Activated T-cell treated with anti-CD3 and anti-CD28 coated beads for 48 hours (primary cell): ENCODE measurements at places on chromosomes 5 and 9.
A peak's percentile ranks its signal among the peaks of the same experiment; 100 is the strongest.

DNA sequence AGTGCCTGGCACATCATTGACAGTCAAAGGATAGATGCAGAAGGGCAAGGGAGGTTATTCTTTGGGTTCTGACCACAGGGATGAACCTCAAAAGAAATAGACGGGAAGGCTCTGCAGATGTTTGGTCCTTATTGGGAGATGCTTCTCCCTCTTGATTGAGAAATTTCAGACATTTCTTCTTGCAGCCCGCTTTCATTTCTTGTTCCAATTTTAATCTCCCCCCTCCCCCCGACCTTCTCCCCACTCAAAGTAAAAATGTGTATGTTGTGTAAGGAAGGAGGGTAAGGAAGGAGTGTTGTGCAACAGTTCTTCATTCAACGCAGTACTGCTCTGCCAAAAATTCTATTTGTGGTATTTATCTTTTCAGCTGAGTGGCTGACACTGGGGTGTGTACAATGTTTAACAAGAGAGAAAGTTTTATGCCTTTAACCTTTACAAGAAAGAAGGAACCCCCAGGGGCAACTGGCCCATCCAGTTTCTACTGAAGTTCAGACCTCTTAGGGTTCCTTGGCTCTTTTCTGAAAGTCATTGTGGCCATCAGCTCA, 46.3 kb upstream of the TNFSF15 start:
- no peak for DNase-seq

GRCh38 chr5:136143763-136144162, 11.1 kb downstream of the SMAD5 start:
- no peak for DNase-seq

DNA sequence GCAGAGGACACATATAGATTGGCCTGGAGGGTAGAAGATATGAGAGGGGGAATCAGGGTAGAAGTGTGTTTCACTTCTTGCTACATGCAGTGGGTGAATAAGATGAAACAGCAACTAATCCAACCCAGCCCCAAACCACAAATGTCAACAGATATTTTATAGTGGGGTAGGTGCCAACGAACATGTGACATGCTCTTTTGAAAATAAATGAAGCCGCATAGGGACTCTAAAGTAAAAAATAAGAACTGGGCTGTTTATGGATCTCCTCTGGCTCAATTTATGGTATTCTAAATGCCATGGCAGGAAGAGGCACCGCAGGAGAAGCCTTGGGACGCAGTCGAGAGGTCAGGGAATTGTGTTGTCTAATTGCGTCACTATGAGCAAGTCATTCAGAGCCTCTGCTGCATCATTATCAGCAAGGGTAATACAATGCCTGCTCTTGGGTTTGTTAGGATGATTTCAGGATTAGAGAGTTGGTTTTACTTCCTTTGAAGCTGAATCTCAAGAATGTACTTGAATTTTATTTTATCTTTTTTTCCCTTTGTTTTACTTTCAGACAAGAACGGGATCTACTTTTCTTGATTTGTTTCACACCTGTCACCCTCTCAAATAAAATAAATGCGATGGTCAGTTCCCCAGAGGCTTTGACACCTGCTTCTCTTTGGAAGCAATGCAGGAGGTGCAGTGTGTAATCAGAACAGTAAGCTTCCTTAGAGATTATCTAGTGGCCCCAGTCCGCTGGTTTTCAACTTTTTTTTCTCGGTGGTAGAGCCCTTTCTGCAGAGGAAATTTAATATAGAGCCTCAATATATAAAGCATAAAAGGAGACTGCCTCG, 375.6 kb upstream of the CLINT1 start:
- no peak for DNase-seq

DNA sequence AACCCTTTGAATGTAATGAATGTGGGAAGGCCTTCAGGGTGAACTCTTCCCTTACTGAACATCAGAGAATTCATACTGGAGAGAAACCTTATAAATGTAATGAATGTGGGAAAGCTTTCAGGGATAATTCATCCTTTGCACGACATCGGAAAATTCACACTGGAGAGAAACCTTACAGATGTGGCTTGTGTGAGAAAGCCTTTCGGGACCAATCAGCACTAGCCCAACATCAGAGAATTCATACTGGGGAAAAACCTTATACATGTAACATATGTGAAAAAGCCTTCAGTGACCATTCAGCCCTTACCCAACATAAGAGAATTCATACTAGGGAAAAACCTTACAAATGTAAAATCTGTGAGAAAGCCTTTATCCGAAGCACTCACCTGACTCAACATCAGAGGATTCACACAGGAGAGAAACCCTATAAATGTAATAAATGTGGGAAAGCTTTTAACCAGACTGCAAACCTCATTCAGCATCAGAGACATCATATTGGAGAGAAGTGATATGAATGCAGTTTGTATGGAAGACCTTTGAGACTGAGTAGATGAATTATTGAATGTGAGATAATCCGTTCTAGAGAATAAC, 24.6 kb downstream of the ZNF454 start:
- DNase-seq = no peak

- DNase-seq = no peak
These were observed 182.2 kb upstream of the TARS1 start for GRCh38 chr5:33258553-33258952.

- no peak for DNase-seq
These were observed at the start of gene ADGRD2 for GRCh38 chr9:124450241-124450924. Gene ADGRD2, plus strand, starts transcription at chr9:124450451. Its CDS starts 1,216 bp downstream, at chr9:124451667.

DNA sequence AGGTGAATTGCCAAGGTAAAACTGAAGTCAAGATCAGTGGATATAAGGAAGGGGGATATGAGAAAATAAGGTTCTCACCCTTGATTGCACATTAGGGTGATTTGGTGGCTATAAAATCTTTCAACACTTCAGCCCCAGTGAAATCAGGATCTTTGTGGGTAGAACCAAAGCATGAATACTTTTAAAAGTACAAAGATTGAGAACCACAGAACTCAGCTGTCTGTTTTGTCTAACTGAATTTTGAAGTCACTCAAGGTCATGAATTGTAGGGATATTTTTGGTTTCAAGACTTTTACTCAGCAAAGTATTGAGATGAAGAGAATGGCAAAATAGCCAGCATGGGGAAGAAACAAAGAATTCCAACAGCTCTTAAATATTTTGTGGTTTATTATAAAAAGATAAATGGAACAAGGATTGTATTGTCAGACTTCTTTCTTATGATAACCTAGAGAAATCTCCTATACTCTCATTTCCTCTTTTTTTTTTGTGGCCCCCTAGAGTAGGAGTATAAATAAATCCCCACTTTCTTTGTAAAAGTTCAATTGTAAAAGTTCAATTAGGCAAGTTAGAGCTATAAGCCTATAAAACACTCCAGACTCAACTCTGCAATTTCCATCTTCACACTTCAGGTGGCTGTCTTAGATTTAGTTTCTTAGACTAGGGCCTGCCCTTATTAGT, 272.9 kb downstream of the PDE4D start:
- DNase-seq = no peak

- DNase-seq = no peak
These were observed 32.4 kb downstream of the PCDHGC5 start for GRCh38 chr5:141521244-141521781.

DNA sequence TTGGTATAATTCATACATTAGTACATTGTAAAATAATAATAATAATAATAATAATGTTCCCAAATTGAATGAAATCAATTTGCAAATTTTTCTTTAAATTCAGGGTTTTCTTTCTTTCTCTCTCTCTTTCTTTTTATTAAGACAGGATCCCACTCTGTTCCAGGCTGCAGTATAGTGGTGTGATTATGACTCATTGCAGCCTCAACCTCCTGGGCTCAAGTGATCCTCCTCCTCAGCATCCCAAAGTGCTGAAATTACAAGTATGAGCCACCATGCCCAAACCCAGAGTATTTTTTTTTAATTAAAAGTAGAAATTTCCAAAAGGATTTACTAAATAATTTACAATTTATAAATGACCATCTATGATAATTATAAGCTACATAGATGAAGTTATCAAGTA, 117.7 kb downstream of the HOMER1 start:
- DNase-seq = no peak

DNA sequence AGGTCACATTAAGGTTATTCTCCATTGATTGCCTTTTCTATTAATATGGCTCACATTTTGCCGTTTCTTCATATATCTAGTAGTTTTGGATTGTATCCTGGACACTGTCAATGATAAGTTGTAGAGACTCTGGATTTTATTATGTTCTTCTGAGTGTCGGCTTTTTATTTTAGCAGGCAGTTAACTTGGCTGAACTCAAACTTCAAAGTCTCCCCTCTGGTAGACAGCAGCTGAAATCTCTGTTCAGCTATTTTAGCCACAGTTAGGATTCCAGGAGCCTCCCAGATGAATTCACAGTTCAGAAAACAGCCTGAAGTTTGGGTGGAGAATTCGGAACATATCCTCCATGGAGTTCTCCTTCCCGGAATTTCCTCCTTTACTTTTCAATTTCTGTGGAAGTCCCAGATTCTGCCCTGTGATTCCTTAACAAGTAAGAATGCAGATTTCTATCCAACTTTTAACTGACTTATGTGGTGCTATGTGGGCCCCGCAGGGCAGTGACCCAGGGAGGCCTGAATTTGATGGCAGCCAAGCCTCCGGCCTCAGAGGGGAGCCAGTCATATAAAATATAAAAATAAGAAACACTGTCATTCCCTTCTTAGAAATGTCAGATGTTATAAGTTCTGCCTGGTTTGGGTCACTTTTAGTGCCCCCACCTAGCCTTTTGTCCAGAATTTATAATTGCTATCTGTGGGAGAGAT, 39.3 kb upstream of the MVB12B start:
- DNase-seq = no peak

GRCh38 chr5:35773967-35774366, 82.7 kb upstream of the IL7R start:
- DNase-seq = no peak

- no peak for DNase-seq
These were observed 38.2 kb downstream of the SLC9A3 start for GRCh38 chr5:485946-486491.

GRCh38 chr5:128414469-128414868, 123.6 kb downstream of the FBN2 start:
- no peak for DNase-seq

GRCh38 chr5:60520451-60521227, 179.3 kb downstream of the DEPDC1B start:
- no peak for DNase-seq

- no peak for DNase-seq
These were observed 27.6 kb downstream of the LEAP2 start for GRCh38 chr5:132901036-132901435.

GRCh38 chr5:78907255-78907891, 77.7 kb downstream of the ARSB start:
- no peak for DNase-seq

GRCh38 chr5:93044859-93045666, 536.0 kb downstream of the NR2F1-AS1 start:
- DNase-seq = no peak

DNA sequence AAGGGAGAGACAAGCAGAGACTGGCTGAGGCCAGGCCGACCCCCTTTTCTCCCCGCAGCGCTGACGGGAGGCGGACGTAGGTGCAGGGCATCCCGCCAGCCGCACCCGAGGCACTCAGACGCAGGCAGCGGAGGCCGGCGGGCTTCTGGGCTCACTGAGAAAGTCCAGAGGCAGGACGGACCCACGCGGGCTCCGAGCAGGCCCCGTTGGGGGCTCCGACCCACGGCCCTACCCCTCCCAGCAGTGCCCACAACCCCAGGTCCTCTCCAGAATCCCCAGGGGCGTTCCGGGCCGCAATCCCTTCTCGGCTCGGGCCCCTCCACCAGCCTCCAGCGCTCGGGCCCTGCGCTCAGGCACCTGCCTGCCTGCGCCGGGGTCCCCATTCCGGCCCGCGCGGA, 543 bp downstream of the MTMR12 start:
- DNase-seq = peak; percentile 41

GRCh38 chr9:94097788-94098414, 13.6 kb downstream of the PTPDC1 start:
- no peak for DNase-seq

GRCh38 chr9:34540827-34541226, 18.0 kb upstream of the ENHO start:
- DNase-seq = no peak

DNA sequence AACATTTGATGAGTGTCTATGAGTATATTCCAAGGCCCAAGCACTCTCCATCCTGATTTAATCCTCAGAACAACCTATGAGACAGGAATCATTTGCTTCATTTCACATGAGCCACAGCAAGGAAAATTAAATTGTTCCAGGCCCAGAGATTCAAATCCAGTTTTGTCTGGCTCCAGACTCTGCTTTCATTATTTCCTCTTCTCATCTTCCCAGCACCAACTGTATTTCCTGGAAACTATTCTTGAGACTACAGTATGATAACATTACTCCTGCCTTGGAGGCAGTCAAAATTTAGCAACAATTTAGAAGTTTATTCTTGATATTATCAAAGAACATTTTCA, 194.5 kb downstream of the ZNF608 start:
- DNase-seq = no peak

DNA sequence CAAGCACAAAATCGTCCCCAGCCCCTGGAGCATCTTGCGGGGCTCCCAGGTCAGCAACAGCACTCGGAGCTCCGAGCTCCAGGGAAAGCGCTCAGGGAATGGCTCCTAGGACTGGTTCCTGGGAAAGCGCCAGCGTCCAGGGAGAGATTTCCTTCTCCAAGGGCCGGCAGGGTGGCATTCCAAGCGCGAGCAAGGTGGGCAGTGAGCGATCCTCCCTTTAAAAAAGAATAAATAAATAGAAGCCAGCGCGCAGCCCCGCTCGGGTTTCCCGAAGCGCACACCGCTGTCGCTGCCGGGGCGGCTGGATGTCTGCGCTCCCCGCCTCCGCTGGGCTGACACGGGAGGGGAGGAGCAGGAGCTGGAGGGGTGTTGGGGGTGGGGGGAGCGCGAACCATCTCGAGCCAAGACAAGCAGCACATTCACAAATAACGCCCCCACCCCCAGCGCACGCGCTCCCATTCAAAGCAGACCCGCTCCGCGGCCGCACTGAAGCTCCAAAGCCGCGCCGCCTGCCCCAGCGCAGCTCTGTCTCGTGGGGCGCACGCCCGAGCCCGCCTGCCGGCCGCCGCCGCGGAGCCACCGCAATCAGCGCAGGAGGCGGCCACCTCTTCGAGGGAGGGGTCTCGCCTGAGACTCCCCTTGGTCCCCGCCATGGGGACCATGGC, 327.4 kb downstream of the SH3GL2 start:
- DNase-seq = no peak

DNA sequence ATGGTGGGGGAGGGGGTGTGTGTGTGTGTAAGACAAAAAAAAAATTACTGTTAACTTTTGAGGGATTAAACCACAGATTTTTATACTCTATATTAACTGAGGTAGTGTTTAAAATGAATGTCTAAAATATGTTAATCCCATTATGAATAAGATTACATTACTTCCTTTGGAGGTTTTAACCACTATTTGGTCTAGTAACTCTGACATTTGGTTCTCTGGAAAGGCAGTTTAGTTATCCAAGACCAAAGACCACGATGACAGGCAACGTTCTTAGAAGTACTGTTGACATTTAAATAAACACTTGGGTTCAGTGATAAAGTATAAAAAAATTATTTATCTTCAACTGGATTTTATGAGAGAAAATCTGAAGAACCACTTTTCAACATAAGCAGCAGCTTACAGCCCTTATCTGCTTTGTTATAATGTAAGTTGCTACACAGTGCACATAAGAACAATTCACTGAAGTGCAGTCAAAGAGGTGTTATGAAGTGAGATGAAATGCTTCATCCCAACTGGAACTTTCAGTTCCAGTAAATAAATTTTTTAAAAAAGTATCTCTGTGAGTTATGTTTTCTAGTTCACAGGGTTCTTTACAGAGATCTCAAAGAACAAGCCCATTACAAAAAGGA, 94.5 kb downstream of the OSMR start:
- no peak for DNase-seq
